Suppressor macrophage (primary cell): ENCODE measurements at places on chromosomes 7 and 10.

DNA sequence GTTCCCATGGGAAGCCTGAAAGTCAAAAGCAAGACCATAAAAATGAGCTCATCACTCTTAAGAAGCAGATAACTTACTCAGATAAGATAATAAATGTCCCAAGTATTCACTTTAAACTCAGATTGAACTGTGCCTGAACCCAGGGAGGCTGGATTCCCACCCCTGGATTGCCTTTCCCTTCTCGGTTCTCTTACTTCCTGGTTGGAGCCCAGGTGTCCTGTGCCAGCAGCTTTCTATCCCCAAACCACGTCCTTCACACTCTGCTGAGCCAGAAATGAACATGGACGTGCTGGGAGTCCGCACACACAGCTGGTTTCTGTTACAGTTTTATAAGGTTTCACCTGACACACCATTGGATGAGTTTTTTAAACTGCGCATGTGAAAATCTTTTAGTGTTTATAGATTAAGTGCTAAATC lies 636.2 kb upstream of the IGFBP3 start:
- no peak for DNase-seq

DNA sequence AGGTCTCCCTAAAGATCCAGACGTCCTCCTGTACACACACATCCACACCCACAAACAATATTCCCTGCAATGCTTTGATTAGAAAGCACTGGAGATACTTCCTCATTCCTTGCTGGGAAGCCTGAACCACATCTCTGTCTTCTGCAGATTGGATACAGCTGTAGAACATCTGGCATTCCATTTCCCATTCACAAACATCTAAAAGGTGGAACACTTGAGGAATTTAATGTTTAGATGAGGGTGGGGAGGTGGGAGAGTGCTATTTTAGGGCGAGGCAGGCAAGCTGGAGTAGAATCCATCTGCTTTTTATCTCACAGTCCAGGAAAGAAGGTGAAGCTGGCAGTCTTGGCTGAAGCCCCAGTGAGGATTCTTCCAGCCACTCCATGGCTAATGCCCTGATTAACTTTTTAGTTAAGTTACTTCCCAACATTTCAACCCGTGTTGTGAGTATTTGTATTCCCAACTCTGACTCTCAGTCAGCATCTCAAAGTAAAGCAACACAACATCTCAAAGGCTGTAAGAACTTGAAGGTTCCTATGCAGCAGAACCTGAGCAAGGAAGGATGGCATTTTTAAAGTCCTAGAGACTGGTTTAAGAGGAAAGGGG lies 46.1 kb downstream of the CYTH3 start:
- no peak for DNase-seq

DNA sequence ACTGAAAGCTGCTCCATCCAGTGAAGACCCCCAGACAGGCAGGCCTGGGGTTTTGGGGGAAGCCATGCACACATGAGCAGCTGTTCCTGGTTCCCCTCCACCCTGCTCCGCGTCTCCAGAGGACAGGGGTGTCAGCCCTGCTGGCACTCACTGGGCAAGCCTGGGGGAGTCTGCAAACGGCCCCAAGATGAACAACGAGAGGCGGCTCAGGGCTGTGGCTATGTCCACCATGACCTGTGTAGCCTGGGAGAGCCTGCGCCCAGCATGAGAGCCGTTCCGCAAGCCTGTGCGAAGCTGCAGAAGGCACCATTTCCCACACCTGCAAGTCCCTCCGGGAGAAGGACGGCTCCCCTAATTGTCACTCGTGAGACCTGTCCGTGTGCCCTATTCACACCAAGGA lies 59.5 kb downstream of the DPYSL4 start:
- DNase-seq = no peak

DNA sequence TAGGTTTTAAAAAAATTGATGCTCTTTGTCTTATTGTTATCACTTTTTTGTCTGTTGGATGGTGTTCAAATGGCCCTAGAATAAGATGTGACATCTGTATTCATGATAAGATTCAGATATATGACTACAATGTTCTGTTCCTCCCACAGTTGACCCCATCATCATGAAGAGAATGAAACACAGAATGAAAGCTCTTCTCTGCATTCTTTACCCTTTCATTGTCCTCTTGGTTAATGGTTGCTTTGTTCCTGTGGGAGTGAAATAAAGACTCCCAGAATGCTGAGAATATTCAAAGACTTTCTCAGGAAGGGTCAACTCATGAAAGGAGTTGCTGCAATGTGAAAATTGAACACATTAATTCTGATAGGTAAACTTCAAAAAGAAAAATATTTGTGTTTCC lies 1015.8 kb downstream of the SORCS3 start:
- no peak for DNase-seq

DNA sequence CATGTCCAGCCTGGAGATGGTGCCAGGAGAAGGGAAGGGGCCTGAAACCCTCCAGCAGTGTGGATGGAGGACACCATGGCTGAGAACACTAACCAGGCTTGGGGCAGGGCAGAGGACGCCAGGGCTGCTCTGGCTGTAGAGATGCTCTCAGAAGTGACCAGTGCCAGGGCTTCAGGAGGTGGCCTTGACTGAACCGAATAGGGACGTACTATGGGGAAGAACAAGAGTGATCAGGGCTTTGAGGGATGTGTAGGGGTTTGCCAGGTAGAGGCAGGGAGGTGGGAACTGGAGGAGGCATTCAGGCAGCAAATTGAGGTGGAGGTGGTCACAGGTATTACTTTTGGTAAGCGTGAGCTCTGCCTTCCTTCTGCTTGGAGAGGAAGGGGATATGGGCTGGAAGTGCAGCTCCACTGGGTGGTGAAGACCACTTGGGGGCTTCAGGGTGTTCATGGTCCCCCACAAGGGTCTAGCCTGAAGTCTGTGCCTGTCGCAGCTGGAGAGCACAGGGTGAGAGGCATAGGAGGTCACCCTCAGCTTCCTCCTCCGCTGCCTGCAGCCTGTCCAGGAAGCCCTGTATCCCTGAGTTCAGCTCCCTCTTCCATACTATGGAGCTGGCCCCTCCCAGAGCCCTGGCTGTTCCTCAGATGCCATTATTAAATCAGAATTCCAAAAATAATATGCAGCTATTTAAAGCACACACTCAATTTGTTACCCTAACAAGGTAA lies 27.8 kb downstream of the ADCY1 start:
- no peak for DNase-seq

DNA sequence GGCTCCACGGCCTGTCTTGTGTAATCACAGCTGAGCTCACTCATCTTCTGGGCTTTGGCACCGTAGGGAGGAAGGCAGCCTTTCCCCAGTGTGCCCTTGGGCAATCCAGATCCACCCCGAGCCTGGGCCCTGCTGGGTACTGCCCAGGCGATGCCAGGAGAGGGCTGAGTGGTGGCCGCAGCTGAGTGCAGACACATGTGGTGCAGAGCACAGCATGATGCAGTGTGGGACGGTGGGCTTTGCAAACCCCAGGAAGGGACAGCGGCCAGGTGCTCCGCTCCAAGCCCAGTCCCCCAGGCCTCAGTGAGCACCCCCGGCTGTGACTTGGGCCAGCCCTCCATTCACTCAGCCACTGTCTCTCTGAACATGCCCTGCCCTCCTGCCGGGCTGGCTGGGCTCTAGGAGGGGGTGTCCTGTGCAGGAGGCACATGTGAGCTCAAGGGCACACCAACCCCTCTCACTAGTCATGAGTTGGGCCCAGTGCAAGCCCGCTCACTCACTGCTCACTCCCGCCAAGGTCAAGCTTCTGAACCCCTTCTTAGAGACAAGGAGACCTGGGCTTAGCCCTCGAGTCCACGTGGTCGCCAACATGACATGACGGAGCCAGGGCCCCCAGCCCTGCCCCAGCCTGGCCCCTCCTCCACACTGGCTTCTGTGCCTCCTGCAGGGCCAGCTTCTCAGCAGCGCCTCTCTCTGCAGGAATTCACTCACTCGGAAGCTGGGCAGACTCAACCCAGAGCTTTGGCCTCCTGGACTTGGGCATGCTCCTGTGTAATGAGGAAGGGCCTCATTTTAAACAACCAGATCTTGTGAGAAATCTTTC lies 77.5 kb upstream of the INSIG1 start:
- DNase-seq = peak; percentile 33

- DNase-seq = no peak
Measured at GRCh38 chr7:133389727-133390126, 136.8 kb downstream of the EXOC4 start.

- no peak for DNase-seq
Measured at GRCh38 chr7:44531421-44532380, 9.4 kb downstream of the NPC1L1 start.

DNA sequence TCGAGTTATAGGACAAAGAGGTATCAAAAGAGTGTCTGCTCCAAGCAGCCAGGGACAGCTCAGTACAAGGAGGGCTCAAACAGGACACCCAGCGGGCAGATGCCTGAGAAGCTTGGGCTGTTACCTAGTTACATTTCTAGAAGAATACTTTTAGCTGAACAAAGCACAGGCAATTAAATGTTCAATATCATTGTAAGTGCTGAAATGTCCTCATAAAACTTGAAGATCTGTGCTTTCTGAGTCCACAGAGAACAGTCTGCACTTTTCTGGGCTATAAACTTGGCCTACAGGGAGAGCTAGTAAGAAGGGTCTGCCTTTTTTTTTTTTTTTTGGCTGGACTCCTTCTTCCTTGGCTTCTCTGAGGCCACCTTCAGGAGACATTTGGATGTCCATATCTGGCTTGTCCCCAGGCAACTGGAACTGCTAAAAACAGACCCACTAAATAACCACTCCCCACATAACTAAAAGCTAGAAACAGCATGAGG lies 123.2 kb downstream of the SLC16A9 start:
- DNase-seq = no peak

GRCh38 chr7:141053626-141054025 lies 20.2 kb upstream of the TMEM178B start:
- DNase-seq = peak; percentile 88

GRCh38 chr7:11709196-11709595 lies 122.8 kb downstream of the THSD7A start:
- no peak for DNase-seq

DNA sequence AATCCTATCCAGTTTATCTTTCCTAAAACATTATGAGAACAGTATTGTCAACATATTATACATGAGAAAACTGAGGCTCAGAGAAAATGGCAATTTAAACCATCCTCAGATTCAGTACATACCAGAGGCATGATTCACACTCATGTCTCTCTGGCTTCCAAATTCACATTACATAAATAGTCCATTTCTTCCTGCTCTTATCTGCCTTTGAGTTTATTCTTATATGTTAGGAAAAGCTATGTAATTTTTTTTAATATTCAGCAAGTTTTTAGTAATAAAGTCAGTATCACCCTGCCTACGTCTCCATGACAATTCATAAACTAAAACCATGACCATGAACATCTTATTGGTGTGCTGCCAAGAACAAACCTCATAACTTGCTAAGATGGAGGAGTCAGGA lies 1260.2 kb upstream of the SORCS1 start:
- no peak for DNase-seq

DNA sequence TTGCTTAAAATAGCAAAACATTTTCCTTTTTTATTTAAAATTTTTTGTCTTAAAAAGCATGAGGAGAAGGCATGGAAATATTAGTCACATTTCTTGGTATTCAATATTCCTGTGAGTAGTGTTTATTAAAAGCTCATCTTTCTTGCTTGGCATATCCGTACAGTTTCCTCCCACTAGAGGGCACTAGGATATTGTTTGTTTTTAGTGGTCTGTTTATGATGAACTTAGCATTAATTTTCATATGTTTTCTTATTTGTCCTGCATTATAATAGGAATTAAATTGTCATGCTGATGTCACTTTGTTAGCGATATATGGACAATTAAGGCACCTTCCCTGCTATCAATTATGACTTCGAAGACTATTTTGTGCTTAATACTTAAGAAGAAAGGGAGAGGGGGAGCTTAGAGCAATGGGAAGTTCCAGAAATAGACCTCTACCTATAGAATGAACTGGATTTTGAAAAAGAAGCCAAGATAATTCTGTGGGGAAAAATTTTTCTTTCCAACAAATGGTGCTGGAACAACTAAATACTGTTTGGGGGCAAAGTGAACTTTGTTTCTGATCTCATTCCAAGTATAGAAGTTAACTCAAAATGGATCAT lies 91.0 kb upstream of the STRIP2 start:
- peak; percentile 61 for DNase-seq

DNA sequence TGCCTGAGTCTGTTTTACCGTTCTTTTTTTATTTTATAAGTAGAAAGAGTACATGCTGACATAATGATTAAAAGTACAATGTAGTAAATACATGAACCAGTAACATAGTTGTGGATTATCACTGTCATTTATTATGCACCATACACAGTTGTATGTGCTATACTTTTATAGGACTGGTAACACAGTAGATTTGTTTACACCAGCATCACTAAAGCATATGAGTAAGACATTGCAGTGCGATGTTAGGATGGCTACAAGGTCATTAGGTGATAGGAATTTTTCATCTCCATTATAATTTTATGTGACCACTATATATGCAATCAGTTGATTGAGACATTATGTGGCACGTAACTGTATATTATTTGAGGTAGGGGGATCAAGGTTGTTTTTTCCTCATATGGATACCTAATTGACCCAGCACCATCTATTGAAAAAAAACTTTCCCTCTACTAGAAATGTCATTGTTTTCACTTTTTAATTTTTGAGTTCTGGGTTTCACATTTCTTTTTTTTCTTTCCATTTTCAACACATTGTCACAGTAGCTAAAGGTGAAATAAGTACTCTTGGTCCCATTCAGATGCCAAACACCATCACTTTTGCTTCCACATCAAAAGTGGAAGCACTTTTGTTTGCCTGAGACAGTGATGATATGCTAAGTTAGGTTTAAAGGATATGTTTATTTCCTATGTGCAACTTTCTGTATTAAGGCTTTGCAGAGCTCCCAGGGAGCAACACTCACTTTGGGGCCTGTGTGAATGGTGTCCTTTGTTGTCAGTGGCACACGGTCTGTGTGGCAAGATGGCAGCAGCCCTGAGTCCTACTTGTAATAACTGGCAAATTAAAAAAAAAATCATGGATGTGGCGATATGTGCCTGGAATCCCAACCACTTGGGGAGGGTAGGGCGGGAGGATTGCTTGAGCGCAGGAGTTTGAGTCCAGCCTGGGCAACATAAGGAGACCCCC lies 17.1 kb downstream of the UBE2D1 start:
- DNase-seq = no peak

- DNase-seq = no peak
Measured at GRCh38 chr7:150891740-150892139, 39.4 kb downstream of the AOC1 start.

DNA sequence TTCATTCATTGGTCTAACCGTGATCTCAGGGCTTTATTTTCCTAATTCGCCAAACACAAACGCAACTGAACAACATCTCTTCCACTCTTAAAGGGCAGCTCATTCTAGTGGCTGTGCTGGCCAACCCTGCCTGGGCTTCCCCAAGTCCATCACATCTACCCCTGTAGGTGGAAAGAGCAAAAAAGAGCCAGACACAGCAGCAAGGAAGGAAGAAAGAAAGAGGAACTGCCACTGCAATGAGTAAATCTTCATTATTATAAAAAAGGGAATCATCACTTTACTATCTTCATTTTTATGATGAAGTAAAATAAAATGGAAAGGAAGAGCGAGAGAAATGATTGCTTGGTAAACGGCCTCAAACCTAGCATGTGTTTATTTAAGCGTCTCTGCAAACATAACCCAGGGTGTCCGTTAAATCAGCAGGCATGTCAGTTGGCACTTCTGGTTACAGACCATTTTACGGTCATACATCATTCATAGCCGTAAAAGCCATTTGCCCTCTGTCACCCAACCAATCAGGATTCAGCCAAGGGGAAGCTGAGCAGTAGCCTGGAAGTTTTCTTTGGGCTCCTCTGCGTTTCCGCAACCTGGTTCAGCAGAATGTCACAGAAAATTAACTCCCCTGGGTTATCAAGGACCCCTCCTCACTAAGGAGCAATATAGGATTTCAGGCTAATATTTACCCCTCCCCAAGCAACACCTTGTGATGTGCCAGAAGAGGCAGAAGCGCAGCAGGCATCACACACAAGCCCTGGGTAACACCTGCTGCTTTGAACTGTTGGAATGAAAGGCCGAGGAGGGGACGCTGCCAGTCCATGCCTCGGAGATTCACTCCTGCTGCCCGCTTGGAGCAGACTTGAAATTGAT lies 234.0 kb downstream of the SNX10 start:
- peak; percentile 40 for DNase-seq
